NCI-H2171 (cell line): ENCODE measurements at places on chromosomes 4 and X.

DNA sequence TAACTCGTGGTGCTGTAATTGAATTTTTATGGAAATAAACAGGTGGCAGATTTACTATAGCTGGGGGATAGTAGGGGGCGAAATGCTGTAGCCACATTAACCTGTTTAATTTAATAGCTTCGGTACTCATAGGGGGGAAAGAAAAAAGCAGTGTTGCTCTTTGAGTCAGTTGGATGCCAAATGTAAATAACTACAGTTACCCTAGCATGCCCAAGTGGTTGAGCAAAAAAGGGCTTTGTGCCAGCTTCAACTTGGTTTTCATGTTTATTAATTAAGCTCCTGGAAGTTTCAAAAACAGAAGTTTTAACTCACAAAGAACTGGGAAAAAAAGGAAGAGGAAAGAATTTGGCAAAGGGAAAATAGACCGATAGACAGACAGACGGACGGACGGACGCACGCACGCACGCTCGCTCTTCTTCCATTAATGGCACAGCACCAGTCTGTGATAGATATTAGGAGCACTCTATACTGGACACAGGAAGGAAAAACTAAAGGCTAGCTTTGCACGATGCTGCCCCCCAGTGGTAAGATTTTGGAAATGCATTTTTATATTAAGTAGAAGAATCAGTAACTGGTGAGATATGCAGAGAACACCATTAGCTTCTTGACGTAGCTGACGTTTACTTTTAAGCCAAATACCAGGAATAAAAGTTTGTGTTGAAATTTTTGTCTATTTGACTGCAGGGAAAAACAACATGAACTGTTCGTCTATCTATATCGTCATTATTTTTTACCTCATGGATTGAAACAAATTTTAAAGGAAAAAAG, 151.8 kb downstream of the SLC7A11 start:
- DNase-seq = no peak

DNA sequence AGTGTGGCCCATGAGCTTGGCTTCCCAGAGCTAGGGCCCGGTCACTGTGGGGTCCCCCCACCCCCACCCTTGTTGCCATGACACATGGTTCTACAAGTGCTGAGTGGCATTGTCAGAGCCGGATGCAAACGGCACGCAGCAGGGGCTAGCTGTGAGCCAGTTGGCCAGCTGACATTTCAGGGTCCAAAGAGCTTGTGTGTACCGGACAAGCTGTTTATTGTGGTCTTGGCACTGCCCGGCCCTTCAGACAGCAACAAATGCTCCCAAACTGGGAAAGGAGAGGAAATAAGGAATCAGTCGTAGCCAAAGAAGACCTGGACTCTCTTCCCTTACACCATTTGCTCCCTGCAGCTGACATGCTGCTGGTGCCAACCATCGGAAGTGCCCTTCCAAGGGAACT, 36.8 kb downstream of the TSC22D3 start:
- DNase-seq = no peak

- DNase-seq = no peak
Observed at GRCh38 chr4:169557061-169557636, 55.2 kb downstream of the NEK1 start.

DNA sequence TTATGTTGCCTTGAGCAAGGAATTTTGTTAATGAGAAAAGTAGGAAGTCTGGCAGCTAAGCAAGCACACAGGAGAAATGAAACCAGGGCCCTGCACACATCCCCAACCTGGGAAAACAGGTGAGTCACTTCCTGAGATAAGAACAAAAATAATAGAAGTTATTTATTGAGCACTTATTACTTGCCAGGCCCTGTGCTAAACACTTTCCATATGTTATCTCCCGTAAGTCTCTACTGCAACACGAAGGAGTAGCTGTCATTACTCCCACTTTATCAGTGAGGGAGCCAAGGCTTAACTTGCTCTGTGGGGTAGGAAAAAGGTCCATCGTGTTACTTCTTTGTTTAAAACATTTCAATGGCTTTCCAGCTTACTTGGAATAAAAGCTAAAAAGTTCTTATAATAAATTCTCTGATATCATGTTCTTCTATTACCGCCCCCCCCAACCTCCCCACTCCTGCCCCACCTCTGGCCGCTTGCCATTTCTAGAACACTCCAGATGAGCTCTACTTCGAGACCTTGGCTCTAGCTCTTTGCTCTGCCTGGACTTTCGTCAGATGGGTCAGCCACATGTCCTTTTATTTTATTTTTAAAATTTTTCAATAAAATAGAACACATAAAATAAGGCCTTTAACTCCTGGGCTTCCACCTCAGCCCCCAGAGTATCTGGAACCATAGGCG, 36.3 kb upstream of the PLAC8 start:
- DNase-seq = no peak

GRCh38 chr4:81069706-81070331, 39.3 kb downstream of the BMP3 start:
- peak; percentile 28 for DNase-seq

GRCh38 chr4:41331224-41331623, 74.5 kb downstream of the UCHL1 start:
- no peak for DNase-seq

GRCh38 chr4:185775792-185776555, 36.0 kb downstream of the SORBS2 start:
- no peak for DNase-seq

GRCh38 chr4:42608551-42608950, 48.4 kb downstream of the ATP8A1 start:
- DNase-seq = no peak

- no peak for DNase-seq
Observed at GRCh38 chr4:32010221-32010620, 1290.1 kb downstream of the PCDH7 start.

GRCh38 chrX:68755616-68756125, 73.2 kb upstream of the EFNB1 start:
- no peak for DNase-seq

- DNase-seq = no peak
Observed at GRCh38 chr4:72243641-72244040, 211.8 kb downstream of the NPFFR2 start.

- DNase-seq = no peak
Observed at GRCh38 chr4:8304827-8305695, 35.5 kb downstream of the HTRA3 start.

- DNase-seq = no peak
Observed at GRCh38 chr4:114281164-114281960, 301.9 kb upstream of the ARSJ start.

DNA sequence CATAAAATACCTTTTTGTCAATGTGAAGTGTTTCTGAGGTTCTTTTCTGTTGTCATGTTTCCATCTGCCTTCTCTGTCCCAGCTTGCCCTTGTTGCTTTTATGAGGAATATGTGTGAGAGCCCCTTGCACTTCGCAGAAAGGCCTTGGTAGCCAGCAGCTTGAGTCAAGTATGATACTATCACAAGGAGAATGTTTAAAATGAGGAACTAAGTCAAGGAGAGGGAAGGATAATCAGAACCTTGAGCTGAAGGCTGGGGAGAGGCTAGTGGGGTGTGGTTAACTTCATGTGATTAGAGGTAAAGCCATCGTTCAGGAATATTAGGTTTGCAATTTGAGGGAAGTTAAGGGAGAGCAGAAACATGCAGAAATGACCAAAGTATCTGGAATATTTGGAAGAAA, 12.7 kb downstream of the PGK1 start:
- no peak for DNase-seq

GRCh38 chrX:721354-721753, 90.8 kb downstream of the SHOX start:
- no peak for DNase-seq

DNA sequence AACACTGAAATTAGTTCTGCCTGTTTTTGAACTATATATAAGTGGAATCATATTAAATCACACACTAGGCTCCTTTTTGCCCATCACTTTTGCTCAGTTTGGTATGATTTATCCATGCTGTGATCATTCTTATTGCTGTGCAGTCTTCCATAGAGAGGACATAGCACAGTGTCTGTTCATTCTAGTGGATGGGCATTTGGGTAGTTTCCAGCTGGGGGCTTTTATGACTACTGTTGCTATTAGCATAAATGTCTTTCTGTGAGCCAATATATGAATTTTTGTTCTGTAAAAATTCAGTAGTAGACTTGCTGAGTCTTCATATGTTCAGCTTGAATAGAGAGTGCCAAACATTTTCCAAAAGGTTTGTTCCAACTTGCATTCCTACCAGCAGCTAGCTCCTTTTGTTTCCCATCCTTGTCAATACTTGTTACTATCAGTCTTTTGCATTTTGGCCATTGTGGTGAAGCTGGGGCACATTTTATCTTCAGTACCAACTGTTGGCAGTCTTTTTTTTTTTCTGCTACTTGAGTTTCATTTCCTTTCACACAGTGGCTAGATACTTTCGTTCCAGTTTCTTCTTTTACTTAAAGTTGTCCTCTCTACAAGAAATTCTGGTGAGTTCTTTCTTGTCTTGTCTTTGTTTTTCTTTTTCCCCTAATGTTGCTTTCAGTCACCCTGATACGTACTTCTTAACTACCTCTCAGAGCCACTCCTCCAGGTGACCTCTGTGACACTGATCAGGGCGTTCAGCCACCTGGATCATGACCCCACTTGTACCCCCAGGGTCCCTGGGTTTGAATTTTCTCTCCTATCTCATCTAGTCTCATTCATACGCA, 87.0 kb downstream of the ANXA3 start:
- DNase-seq = no peak

GRCh38 chr4:36285784-36286480, 4.5 kb downstream of the DTHD1 start:
- no peak for DNase-seq

DNA sequence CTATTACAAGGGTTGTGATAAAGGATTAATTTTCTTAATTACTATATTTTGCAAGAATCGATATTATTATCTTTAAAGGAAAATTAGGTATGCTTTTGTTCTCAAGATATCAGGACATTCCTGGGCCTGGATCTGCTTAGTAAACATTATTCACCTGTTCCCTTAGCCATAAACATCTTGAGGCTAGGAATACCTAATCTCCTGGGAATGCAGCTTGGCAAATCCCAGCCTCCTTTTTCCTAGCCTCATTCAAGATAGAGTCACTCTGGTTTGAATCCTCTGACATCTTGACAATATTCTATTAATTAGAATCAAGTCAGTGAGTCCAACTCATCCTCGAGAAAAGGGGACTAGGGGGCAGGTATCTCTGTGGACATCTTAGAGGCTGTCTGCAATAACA, 327.1 kb downstream of the STIM2 start:
- DNase-seq = no peak

DNA sequence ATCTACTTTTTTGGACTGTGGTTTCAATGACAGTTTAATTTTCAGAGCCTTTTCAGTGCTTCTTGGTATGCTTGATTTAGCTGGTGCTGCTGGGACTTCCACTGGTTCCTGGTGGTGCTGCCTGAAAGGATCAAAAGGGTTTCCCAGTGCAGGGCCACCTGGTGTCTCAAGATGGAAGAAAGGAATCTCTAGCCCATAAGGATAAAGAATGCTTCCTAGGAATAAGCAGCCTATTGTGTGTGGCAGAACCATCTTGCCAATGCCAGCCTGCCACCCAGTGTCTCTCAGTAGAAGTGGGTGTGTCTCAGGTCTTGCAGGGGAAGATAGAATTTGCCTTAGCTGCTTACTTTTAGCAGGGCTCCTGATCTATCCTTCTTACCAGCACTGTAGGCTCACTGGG, 15.0 kb upstream of the RAI2 start:
- no peak for DNase-seq

GRCh38 chrX:123493857-123494256, 239.0 kb downstream of the THOC2 start:
- no peak for DNase-seq

- no peak for DNase-seq
Observed at GRCh38 chr4:169668069-169668721, 47.8 kb downstream of the CLCN3 start.

DNA sequence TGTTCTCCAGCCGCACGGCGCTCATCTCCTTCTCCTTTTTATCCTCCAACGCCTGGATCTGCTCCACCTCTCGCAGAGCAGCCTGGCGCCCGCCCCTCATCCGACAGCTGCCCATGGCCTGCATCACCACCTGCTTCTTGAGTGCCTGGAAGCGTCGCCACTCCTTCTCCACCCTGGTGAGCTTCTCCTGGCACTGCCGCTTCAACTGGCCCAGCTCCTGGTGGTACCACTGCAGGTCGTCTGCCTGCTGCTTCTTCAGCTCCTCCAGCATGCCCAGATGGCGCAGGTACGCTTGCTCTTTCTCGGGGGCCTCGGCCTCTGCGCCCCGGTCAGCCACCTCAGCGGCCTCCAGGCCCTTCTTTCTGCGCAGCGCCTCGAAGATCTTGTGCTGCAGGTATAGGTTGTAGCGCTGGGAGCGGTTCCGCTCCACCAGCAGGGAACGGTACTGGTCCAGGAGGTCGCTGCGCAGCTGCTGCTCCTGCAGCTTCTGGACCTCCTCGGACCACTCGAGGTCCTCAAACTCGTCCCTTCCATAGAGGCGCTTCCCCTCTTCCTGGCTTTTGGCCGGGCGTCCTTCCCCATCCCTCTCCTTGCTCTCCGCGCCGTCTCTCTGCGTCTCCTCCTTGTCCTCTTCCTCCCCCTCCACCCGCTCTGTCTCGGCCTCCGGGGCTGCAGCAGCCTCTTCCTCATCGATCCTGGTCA, 1.2 kb upstream of the TADA2B start:
- DNase-seq = no peak

GRCh38 chr4:8703857-8704495, 111.4 kb downstream of the CPZ start:
- DNase-seq = no peak

DNA sequence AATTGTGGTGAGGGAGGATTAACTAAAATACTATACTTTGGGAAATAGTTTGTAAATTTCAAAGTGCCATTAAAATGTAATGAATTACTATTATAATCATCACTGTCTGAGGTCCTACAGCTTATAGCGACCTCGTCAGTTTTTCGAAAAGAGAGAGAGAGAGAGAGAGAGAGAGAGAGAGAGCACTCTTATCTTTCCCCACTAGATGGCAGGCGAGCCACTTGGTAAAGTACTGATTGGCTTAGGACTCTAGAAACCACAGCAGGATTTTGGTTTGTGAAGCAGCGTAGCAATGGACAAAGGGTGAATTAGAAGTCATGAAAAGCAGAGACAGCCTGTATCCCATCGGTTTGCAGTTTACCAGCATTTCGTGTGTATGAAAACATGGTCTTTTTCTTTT, 52.5 kb downstream of the LINC00632 start:
- no peak for DNase-seq

DNA sequence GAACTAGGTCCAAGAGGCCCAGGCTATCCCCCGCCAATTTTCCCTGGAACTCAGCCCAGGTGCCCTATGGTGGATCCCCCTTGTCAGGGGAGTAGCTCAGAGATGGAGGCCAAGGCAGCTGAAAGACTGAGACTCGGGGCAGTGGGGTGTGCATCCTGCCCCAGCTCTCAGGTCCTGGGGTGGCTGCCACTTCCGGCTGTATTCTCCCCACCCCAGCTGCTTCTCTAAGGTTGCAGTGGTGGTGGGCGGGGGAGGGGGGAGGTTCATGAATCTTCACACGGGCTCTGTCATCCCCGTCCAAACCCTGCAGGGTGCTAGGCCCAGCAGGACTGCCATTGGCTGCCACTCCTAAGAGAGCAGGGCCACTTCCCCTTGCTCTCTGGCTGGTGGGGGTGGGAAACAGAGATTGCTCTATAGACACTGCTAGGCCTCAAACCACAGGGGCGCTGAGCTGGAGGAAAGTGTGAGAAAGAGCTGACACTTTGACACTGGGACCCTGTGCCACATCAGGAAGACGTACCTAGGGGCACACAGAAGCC, 1.5 kb downstream of the SASH3 start:
- DNase-seq = no peak

- no peak for DNase-seq
Observed at GRCh38 chr4:41613386-41613785, 75.4 kb downstream of the LIMCH1 start.

GRCh38 chrX:9765737-9766097, at the start of gene GPR143:
GPR143 (minus strand) TSS chrX:9765847; CDS start chrX:9765817, 30 bp downstream.
- no peak for DNase-seq
